ENCODE measurements at places on chromosomes 3 and 15.

DNA sequence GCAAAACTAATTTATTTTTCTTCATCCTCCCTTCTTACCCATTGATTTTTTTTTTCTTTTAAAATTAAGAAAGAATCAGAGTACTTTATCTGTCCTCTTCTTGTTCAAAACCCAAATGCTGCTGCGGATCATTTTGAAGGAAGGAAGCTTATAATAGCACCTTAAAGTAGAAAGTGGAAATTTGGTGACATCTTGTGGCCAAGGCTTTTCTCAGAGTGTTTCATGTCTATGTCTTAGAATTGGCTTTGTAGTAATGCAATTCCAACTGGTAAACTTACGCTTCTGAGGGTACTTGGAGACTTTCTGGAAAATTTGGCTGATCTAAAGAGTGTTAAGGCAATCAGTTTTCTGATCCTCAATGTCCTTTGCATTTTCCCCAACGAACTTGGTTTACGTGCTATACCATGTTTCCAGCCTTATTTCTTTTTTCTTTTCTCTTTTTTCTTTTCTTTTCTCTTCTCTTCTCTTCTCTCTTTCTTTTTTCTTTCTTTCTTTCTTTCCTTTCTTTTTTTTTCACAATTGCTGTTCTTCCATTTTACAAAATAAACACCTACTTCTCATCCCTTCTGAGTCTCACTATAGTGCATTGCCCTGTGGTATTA lies 30.7 kb downstream of the C3orf38 start:
- DNase-seq: no peak

- no peak for DNase-seq
These were observed 53.8 kb downstream of the SAMMSON start for GRCh38 chr3:70053293-70053692.

DNA sequence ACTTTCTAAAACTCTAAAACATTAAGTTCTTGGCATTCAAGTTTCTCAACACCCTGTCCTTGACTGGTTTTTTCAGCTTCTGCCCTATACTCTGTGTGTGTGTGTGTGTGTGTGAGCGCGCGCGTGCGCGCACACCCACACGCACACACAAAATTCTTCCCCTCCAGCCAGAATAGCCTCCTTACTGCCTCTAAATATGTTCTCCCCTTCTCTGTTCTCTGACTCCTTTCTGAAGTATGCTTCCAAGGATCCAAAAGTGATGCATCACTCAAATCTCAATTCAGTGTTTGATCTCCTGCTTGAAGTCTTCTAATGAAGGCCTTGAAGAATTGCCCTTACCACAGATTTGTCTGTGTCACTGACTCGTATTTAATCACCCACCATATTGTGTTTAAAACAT lies 129.8 kb downstream of the SLC25A26 start:
- DNase-seq: no peak

GRCh38 chr3:34957677-34958076 lies 681.6 kb upstream of the ARPP21 start:
- DNase-seq: no peak

DNA sequence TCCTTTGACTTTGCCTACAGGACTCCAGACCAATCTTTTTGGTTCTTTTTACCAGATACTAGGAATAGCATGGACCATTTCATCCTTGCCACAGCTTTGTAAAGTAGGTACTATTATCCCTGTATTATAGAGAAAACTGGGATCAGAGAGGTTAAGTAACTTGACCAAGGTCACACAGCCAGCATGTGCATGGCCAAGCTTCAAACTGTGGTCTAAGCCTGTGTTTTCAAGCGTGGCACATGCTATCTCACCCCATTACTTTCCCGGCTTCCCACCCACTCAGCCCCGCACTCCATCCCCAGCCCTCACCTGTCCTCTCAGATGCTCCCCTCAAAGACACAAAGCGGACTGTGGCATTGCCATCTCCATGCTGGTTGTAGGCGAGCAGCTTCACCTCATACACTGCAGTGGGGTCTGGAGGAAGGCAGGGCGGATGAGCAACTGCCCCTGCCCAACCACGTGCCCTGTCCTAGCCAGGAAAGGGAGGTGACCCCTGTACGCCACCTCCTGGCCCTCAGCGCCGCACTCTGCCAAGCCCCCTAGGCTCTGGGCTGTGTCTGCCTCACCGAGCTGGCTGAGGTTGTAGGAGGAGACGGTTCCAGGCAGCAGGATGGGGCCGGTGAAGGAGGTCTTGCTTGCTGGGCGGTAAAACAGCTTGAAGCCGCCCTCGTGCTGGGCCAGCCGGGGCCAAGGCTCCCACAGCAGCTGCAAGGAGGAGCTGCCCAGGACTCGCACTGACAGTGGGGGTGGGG lies 25.7 kb downstream of the RNU5B-1 start:
- no peak for DNase-seq

DNA sequence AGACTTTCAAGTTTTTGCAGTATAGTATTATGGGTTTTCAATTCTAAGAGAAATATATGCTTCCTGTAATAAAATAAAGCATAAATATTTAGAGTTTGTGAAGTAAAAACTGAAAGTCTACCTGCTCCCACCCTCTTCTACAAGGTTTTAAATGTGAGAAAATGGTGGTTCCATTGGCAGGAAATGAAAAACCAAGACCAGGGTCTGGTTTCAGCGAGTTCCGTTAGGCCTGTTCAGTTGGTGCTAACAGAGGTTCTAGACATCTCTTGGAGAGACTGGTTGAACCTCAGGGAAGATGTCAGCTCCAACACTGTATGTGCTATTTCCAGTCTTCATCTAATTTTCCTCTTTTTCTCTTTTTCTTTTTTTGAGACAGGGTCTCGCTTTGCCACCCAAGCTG lies 11.8 kb upstream of the MYO1E start:
- no peak for DNase-seq

- DNase-seq: no peak
These were observed at the start of gene RAB6B for GRCh38 chr3:133895208-133896001. RAB6B (minus strand) TSS chr3:133895882; CDS start chr3:133895466, 416 bp downstream.

- no peak for DNase-seq
These were observed 55.5 kb downstream of the FNDC3B start for GRCh38 chr3:172094621-172095557.

- no peak for DNase-seq
These were observed 368.1 kb upstream of the SEMA6D start for GRCh38 chr15:47349179-47349578.

DNA sequence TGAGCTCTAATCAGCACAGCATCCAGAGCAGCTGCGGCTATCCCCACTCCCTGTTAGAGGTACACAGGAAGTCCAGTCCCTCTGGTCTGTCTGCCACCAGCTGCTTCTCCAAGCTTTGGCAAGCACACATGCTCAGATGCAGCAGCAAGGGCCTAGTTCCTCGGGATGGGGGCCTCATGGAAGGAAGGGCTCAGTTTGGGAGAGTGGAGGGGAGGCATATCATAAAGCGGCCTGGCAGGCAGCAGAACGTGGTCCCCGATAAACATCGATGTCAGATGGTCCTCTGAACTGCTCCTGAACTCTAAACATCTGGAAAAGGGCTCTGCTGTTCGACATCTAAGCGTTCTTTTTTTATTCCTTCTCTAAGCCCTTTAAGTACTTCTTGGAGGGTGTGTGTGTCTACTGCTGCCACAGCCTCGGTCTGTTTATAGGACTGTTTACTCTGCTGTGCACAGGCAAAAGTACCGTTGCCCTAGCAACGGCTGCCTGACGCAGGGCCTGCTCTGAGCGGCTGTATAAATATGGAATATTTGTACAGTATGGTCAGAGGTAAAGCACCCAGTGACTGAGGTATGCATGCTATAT lies 74.6 kb downstream of the PRICKLE2 start:
- no peak for DNase-seq
